PC-9 (cell line): ENCODE measurements at places on chromosomes 6 and 20.
A peak's percentile ranks its signal among the peaks of the same experiment; 100 is the strongest.

- DNase-seq = no peak
Observed at GRCh38 chr6:4925580-4925979, 78.3 kb downstream of the RPP40 start.

GRCh38 chr20:57500962-57501361 is 24.0 kb downstream of the CTCFL start:
- no peak for DNase-seq

DNA sequence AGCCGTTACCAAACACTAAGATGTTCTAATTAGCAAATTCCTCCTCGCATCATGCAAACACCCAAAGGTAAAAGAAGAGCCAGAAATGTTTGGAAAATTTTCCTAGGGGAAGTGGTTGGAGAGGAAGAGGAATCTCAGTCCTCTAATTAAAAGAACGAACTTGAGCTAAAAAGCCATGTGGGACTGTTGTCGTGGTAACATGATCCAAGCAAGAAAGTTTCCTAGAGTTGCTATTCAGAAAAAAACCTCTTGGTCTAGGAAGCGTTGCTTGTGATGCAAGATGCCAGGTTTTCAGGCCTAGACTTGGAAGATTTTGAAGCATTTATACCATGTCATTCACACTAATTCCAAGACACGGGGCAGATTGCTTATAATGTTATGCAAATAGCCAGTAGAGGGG is 106.8 kb upstream of the DOK5 start:
- DNase-seq = no peak

- DNase-seq = peak; percentile 76
Observed at GRCh38 chr20:47295921-47296426, 60.5 kb downstream of the ZMYND8 start.

- DNase-seq = no peak
Observed at GRCh38 chr6:144123836-144124235, 26.5 kb upstream of the STX11 start.
